ENCODE measurements at places on chromosomes 3 and 15. TPM values are rescaled to one million over a fixed set of nuclear protein-coding genes. Genes with fewer than 3 reads are reported as not detected.

The SUSD5 gene
- total RNA-seq: not detected

The VWA5B2 gene
- total RNA-seq: not detected

The AGBL1 gene
- total RNA-seq: not detected

The MESP2 gene
- not detected for total RNA-seq

The PARP9 gene
- total RNA-seq: 13.2 TPM

The SAXO2 gene
- 1.6 TPM for total RNA-seq

The NSUN3 gene
- 14.4 TPM for total RNA-seq

The RBM15B gene
- total RNA-seq: 47.8 TPM

The CPA3 gene
- not detected for total RNA-seq

The ACKR2 gene
- 0.20 TPM for total RNA-seq

The TP63 gene
- total RNA-seq: 0.31 TPM

The LARP6 gene
- total RNA-seq: not detected

The ABHD2 gene
- 79.8 TPM for total RNA-seq

The PIGZ gene
- 0.49 TPM for total RNA-seq

The SUMF1 gene
- 13.0 TPM for total RNA-seq

The TF gene
- total RNA-seq: 0.26 TPM

The KNG1 gene
- total RNA-seq: not detected

The ITGA11 gene
- not detected for total RNA-seq
